Mucosa of gallbladder (tissue), 1 donor: ENCODE measurements at places on chromosomes 16 and 17. TPM values are rescaled to one million over a fixed set of nuclear protein-coding genes. Genes with fewer than 3 reads are reported as not detected.

DNA sequence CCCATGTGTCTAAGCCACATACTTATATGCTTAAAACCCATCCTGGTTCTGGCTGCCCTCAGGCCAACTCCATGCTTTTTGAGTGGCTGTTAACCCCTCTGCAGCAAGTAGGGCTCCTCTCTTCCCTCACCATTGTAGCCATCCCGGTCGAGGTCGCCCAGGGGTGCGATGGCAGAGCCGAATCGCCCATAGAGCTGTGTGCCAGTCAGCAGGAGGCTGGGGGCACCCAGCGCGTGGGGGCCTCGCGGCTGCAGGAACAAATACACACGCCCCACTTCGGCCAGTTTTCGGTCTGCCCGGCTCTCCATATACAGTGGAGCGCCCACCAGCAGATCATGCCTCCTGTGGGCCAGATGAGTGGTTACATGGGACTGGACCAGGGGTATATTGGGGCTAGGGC lies 6.1 kb downstream of the ITGA2B start:
- no peak for DNase-seq

The ZP2 gene
- total RNA-seq = 0.09 TPM

DNA sequence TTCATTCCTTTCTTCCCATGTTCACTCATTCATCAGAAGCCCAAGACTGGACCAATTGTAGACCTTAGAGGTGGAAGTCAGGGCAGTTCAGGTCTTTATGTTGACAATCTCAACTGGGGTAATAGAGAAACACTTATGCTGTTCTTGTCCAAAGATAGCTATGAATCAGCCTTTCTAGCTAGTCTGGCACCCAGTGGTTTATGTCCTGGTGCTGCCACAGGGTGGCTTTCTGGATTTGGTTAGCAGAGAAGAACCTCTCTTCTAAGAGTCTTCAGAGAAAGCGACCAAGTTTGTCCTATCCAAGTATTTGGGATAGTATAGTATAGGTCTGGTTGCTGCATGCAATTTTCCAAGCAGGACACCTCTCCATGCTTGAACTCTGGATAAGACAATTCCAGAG lies 83.3 kb downstream of the NOG start:
- no peak for DNase-seq

The CSH1 gene
- total RNA-seq = not detected

The YBX2 gene
- total RNA-seq = 1.4 TPM

The VASN gene
- total RNA-seq = 31.5 TPM

The KRTAP3-2 gene
- total RNA-seq = not detected

The XPO6 gene
- 88.4 TPM for total RNA-seq

GRCh38 chr17:36827081-36827480 lies 110.2 kb upstream of the LHX1 start:
- no peak for DNase-seq

DNA sequence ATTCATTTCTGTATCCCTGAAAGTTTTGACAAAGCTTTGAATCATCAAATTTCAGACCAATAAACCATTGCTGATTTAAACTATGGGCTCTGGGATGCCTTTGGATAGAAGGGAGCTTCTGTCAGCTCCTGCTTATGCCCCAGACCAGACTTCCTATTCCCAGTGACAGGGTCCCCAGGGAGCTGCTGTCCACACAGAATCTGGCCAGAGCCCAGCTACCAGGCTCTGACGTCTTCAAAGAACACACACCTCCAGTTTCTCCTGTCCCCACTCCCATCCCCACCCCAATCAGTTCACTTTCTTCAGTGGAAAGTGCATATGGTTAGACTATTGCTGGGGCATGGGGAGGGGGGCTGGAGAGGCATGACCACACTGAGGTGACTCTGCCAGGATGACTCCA lies 51.6 kb upstream of the SREBF1 start:
- no peak for DNase-seq

DNA sequence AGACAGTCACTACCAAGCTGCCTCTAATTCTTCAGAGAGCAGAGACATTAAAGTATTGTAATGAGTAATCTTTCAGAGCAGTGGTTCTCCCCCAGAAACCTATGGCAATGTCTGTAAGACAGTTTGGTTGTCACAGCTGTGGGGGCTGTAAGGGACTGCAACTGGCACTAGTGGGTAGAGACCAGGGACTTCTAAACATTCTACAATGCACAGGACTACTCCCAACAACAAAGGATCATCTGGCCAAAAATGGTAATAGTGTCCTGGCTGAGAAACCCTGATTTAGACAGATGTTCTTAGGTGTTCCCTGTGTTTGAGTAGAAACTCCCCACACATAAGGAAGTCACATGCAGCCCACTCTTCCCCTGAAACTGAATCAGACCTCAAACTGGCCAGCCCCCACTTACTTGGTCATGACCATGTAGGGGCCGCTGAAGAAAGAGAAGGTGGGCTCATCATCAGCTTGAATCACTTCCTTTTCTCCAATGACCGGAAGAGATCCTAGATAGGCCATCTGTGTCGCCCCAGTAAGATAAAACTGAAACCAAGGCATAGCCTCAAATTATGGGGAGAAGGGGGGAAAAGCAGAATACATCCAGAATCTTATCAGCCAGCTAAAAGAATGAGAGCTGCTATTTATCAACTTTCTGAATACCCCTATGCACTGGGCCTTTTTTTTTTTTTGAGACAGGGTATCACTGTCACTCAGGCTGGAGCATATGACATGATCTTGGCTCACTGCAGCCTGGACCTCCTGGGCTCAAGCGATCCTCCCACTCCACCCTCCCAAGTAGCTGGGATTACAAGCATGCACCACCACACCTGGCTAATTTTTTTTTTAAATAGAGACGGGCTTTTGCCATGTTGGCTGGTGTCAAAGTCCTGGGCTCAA lies 75.8 kb downstream of the TEX14 start:
- DNase-seq = no peak

DNA sequence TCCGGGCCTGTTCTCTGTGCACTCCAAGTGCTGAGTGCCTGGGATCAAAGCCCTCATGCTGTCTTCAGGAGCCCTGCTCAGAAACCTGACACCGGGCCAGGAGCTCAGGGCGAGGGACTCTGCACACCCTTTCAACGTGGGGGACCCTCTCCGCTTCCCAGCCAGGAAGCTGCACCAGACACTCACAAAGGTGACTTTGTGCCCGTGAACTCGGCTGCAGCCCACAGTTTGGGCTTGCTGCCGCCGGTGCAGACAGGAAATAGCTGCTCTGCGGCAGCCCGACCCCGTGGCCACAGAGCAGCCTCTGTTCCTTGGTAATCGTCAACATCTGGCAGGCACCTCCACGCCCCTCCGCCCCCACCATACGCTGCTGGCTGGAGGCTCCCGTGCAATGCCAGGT lies 93.4 kb upstream of the METRNL start:
- peak; percentile 45 for DNase-seq

GRCh38 chr16:28821874-28822519 lies 802 bp upstream of the ATXN2L start:
- DNase-seq = no peak
